Heart left ventricle (tissue), 16 donors: ENCODE measurements at places on chromosomes 5 and 9. TPM values are rescaled to one million over a fixed set of nuclear protein-coding genes. Genes with fewer than 3 reads are reported as not detected.

DNA sequence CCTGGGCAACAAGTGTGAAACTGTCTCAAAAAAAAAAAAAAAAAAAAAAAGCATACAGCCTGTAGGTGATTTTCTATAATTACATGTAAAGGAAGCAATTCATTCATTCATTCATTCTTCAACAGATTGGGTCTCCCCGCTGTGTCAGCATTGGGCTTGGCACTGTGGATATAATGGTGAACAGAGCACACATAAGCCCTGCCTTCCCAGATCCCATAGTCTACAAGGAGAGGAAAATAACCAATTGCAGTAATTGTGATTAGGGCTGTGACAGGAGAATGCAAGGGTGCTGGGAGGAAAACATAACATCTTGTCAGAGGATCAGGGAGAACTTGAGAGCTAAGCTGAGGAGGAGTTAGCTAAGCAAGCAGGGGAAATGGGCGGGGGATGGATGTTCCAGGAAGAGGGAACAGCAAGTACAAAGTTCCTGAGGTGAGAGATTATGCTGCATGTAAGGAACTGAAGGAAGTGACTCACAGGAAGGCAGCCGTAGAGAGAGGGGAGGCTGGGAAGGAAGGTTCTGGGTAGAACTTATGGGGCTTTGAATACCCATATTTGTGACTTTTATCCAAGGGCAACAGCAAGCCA is 24.0 kb upstream of the KLF9 start:
- peak; percentile 68 for DNase-seq

- DNase-seq: no peak
These were observed 128.1 kb upstream of the NR5A1 start for GRCh38 chr9:124635285-124635684.

DNA sequence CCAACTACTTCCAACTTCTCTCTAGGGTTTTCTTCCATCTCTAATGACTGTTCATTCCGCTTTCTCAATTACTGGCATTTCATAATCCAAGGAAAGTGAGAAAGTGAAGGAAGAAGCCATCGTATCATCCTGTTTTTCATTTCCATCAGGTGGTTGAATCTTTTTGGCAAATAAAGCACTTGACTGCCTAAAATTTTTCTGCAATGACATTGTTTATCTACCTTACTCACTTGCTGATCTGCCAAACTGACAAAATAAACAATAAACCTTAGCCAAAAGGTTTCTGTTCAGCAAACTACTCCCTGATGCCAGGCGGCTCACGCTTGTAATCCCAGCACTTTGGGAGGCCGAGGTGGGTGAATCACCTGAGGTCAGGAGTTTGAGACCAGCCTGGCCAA is 18.4 kb downstream of the FNBP1 start:
- DNase-seq: no peak

GRCh38 chr5:68884144-68884754 is 209.6 kb upstream of the SLC30A5 start:
- no peak for DNase-seq

- DNase-seq: no peak
These were observed 145.8 kb downstream of the GPBP1 start for GRCh38 chr5:57319628-57320027.

HMMR gene
- total RNA-seq: 1.4 TPM

GRCh38 chr9:93255494-93255867 is 71.5 kb downstream of the WNK2 start:
- no peak for DNase-seq

GRCh38 chr9:87269296-87270176 is 228.1 kb upstream of the DAPK1 start:
- no peak for DNase-seq

DNA sequence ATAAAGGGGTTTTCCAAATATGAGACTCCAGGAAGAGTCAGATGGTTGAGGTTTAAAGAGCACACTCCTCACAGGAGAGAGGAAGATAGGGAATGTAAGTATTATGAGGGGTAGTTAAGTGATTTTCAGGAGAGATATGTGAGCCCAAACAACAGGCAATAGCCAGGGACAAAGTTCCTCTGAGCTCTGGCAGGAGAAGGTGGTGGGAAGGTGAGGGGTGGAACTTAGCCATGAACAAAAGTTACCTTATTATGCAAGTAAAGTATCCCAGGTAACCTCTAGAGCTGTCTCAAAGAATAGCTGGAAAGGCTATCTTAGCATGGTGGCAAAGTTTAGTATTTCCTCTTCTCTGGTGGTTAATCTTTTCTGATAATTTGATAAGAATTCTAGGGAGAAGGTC is 450.5 kb upstream of the PTPRD start:
- no peak for DNase-seq

FGD3 gene
- 11.2 TPM for total RNA-seq

GRCh38 chr9:107999011-107999410 is 509.4 kb upstream of the KLF4 start:
- no peak for DNase-seq

DNA sequence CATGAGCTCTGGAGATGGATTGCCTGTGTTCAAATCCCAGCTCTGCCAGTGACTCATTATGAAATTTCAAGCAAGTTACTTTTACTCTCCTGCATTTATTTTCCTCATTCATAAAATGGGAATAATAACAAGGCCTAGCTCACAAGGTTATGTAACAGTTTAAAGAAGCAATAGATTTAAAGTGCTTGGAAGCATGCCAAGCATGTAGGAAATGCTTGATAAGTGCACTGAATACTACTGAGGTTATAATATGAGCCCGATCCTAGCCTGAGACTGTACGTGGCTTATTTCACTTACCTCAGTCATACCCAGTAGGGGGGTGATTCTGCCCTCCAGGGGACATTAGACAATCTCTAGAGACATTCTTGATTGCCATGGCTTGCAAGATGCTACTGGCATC is 734.1 kb upstream of the WWC1 start:
- no peak for DNase-seq

GRCh38 chr5:131364507-131365050 is 100.7 kb downstream of the CDC42SE2 start:
- no peak for DNase-seq
